ENCODE measurements at places on chromosomes 2 and 18.

- no peak for DNase-seq
Observed at GRCh38 chr2:127448526-127448925, 30.3 kb downstream of the PROC start.

GRCh38 chr2:236557306-236558030 is 12.2 kb upstream of the ACKR3 start:
- no peak for DNase-seq

DNA sequence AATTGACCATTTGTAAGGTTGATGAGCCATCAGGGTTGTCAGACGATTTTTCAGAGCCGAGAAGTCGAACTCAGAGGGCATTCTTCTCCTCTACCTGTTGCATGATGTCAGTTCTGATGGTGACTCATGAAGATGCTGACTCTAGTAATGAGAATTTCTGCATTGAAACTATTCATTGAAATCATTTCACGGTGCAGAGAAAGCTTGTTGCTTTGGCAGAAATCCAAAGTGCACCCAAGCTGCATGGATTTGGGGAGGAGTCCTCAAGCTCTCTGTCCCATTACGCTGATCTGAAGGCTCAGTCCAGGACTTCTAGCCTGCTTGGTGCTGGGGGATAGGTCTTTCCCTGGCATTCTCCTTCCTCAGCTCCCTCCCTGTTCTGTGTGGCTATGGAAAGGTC is 125.7 kb upstream of the PXDN start:
- DNase-seq: no peak

DNA sequence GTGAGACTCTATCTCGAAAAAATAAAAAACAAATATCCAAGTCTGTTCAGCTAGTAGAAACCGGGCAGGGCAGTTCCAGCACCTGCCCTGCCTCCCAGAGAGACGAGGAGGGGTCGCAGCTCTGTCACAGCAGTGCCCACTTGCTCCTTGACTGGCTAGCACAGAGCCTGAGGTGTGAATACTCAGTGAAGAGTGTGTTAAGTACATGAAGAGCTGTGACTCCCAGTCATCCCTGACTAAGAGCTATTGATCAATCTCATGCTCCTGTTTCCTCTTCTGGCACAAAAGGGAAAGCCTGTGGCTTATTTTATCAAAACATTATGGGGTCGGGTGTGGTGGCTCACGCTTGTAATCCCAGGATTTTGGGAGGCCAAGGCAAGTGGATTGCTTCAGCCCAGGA is 83.0 kb upstream of the FZD7 start:
- no peak for DNase-seq

DNA sequence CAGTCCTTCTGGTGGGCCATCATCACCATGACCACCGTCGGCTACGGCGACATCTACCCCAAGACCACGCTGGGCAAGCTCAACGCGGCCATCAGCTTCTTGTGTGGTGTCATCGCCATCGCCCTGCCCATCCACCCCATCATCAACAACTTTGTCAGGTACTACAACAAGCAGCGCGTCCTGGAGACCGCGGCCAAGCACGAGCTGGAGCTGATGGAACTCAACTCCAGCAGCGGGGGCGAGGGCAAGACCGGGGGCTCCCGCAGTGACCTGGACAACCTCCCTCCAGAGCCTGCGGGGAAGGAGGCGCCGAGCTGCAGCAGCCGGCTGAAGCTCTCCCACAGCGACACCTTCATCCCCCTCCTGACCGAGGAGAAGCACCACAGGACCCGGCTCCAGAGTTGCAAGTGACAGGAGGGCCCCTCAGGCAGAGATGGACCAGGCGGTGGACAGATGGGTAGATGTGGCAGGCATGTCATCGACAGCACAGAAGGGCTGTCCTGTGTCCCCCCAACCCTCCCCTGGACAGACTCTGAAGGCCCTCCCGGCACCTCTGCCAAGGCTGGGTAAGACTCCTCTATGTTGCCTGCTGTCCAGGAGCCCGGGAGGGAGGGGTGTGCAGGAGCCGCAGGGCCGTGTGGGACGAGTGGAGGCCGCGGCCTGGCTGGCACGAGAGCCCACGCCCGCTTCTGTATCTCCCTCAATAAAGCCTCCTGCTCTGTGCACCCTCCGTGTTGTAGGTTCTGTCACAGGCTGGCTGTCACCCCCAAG is 2.0 kb downstream of the KCNF1 start:
- DNase-seq: no peak

GRCh38 chr2:7119132-7119835 is 202.1 kb downstream of the RNF144A start:
- no peak for DNase-seq

GRCh38 chr2:14255135-14255820 is 377.2 kb upstream of the LRATD1 start:
- DNase-seq: no peak

DNA sequence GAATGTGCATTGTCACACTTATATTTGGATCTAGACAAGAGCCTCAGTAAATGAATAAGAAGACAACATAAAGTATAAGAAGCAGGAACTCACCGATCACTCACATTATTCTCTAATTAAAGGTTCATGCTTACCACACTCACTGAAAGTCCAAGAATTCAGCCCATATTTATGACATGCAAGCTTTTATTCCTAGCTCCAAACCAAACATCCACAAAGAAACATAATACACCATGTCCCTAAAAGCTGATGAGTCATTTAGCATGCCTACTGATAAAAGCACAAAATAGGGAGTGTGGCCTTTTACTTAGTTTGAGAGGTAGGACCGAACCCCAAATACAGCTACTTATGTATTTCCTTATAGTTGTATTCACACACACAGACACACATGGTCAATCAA is 1094.6 kb upstream of the CDH2 start:
- no peak for DNase-seq

DNA sequence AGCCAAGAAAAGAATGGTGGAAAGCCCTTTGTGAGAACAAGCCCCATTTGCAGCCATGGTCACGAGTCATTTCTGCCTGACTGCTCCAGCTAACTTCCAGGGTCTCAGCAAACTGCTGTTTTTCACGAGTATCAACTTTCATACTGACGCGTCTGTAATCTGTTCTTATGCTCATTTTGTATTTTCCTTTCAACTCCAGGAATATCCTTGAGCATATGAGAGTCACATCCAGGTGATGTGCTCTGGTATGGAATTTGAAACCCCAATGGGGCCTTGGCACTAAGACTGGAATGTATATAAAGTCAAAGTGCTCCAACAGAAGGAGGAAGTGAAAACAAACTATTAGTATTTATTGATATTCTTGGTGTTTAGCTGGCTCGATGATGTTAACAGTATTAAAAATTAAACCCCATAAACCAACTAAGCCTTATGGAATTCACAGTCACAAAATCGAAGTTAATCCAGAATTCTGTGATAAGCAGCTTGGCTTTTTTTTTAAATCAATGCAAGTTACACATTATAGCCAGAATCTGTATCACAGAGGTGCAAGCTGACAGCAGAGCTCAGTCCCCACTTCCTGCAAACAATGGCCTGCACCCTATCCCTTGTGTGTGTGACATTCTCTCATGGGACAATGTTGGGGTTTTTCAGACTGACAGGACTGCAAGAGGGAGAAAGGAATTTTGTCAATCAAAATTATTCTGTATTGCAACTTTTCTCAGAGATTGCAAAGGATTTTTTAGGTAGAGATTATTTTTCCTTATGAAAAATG is 26.1 kb downstream of the SLC14A1 start:
- DNase-seq: no peak

DNA sequence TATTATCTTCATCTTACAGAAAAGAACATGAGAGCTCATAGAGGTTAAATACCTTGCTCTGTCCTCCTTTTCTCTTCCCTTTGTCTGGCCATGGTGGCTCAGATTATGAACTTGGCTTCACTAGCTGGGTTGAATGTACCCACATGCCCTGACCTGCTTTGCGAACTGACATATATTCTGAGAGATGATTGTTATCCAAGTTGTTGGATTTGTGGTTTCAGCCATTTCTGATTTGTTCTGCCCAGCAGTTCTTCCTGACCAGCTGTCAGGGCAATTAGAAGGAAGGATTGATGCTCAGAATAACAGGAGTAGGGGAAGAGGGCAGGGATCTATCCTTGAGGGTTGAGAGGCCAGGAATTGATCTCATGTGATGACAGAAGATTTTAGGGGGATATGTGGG is 236.8 kb upstream of the FAM98A start:
- DNase-seq: no peak

GRCh38 chr2:73904952-73905351 is 12.1 kb downstream of the ACTG2 start:
- no peak for DNase-seq

DNA sequence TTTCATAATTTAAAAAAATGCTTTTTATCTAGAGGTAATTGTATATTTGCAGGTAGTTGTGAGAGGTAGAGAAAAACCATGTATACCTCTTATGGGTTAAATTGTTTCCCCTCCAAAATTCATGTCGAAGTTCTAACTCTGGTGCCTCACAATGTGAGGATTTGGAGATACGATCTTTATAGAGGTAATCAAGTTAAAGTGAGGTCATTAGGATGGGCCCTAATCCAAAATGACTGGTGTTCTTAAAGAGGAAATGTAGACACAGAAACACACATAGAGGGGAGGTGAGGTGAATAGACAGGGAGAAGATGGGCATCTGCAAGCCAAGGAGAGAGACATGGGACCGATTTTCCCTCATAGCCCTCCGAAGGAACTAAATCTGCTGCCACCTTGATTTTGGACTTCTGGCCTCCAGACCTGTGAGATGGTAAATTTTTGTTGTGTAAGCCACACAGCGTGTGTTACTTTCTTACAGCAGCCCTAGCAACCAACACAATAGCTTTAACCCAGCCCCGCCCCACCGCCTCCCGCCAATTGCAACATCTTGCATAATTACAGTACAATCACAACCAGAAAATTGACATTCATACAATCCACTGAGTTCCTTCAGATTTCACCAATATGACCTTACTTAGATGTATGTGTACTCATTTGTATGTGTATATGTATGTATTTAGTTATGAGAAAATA is 208.9 kb downstream of the MIB1 start:
- DNase-seq: no peak

DNA sequence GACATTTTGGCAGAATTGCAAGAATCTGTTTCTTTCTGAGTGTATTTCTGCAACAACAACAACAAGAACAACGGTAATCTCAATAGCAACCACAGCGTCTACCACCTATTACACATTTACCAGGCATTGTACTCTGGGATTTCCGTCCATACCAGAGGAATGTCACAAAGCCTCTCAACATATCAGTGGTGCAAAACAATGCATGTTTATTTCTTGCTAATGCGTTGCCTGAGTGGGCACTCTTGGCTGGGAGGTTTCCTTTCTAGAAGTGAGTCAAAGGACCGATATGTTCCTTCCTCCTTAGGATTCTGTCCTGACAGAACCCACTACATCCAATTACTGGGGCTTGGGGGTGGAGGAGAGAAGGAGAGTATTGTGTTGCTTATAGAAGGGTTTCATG is 585.6 kb downstream of the TSN start:
- no peak for DNase-seq

- no peak for DNase-seq
Observed at GRCh38 chr2:46377101-46377581, 79.9 kb downstream of the EPAS1 start.

- no peak for DNase-seq
Observed at GRCh38 chr18:60469387-60470100, 97.0 kb upstream of the MC4R start.

- no peak for DNase-seq
Observed at GRCh38 chr2:168217920-168218319, 29.5 kb downstream of the STK39 start.

GRCh38 chr2:154350911-154351310 is 347.6 kb upstream of the KCNJ3 start:
- no peak for DNase-seq

GRCh38 chr2:47028846-47029560 is 113.4 kb upstream of the MCFD2 start:
- DNase-seq: no peak

- DNase-seq: no peak
Observed at GRCh38 chr2:4883375-4883774, 808.8 kb upstream of the SOX11 start.

DNA sequence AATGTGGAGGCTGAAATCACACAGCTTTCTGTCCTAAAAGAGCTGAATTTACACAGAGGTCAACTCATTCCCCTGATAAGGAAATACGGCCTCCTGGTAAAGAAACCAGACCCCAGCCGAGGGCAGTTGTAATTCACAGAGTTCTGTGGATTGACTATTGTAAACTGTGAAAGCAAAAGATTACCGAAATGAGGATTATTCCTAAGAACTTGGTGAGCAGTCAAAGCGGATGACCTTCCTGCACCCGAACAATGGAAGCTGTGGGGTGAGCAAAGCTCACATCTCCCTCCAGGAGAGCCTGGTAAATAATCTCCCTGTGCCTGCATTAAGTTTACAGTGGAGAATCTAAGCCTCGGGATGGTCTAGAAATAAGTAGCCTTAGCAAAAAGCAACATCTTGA is 138.2 kb upstream of the PXDN start:
- no peak for DNase-seq

All from stimulated activated CD8-positive, alpha-beta memory T cell treated with anti-CD3 and anti-CD28 coated beads, Interleukin-4, amount 100 ng/mL, for 1 hour (primary cell).